T-helper 1 cell (primary cell): ENCODE measurements at places on chromosomes 12 and 14.

DNA sequence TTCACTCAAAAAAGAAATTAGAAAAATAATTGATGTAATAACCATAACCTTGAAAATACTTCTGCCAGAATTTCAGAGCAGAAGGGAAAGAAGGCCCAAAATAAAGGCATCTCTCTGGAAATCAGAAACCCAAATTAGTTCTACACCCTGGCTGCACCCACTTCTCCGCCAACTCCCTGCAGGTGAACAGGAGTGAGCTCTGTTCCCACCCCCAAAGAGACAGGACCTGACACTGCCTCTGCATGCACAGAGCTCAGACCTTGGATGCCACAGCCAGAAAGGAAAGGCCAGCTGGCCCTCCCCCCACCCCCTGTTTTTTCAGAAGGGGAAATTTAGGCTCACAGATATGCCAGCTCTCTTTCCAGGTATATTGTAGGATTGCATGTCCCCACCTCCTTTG is 228.2 kb downstream of the BCL11B start:
- no peak for DNase-seq

- DNase-seq: no peak
Observed at GRCh38 chr14:66284346-66284745, 201.8 kb upstream of the CCDC196 start.

DNA sequence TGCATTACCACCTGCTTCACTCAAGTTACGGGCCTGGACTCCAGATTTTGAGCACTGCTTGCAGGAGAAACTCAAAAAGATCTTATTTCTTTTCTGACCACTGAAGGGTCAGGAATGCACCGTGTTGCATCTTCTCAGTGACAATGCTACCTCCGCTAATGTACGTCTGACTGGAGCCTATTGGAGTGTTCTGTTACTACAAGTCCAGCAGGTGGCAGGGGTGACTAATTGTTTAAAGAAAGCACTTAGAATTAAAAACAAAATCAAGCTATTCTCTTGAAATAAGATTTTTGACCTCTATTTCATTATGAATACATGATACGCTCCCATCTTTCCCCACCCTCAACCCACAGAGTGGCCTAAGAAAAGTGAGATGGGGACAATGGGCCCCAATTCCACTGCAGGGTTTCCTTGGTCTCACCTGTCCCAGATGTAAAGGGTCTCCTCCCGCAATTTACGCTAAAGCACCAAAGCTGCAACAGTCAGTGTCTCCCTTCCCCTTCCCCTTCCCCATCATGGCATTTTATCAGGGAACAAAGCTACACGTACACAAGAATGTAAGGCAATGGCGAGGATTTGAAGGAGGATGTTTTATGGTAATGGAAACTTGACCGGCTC is 2.2 kb downstream of the TBPL2 start:
- DNase-seq: no peak

DNA sequence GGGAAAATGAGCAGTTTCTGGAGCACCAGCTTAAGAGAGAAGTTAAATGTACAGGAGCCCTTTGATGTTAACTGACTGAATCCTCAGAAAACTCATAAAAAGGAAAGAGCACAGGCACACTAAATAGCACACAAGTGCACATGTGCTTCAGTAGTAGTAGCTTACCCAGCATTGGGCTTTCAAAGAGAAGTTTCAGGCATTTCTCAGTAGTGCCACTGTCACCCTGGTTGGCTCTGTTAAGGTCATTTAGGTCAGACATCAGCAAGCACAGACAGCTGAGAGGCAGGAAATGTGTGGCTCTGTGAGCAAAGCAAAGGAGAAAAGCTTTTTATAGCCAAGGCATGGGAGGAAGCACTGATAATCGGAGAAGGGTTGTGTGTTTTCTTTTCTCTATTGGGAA is 96.3 kb upstream of the HIF1A start:
- peak; percentile 70 for DNase-seq

DNA sequence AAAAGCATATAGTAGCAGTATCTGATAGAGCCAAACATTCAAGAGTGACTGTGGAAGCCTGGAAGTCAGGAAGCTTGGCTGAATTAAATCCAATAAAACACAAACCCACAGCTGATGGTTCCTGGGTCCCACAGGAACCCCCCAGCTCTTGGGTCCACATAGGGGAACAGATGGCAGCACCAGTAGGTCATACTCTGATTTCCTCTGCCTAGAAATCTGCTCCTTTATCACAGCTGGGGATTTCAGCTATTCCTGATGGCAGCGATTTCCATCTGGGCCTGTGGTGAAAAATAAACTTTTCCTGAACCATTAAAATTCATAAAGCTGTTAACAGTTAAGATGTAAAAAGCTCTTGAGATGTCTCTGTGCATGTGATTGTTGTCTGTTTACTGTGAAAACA is 202.0 kb upstream of the FRMD6 start:
- no peak for DNase-seq
